ENCODE measurements at places on chromosomes 16 and 17.

DNA sequence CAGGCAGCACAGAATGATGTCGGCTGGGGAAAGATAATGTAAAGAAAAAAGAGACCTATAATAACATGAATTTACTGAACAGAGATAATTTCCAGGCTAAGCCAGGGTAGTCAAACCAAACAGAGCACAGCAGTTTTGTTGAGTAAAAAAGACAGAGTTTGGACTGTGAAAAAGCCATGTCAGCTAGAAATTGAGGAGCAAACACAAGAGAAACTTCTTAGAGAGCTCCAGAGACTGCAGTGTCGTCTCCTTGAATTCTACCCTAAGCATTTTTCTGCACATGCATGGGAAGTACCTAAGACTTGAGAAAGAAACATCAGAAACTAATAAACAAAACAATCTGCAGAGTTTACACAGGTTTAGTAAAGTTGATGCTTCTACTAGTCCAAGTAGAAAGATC is 1098.8 kb upstream of the CDH8 start:
- DNase-seq = no peak

GRCh38 chr16:16924613-16925012 is 545.7 kb downstream of the NPIPA7 start:
- DNase-seq = no peak

GRCh38 chr17:79010304-79010646 is 711 bp upstream of the CANT1 start:
- DNase-seq = no peak

- DNase-seq = no peak
Observed at GRCh38 chr16:64184156-64184555, 937.7 kb downstream of the CDH11 start.

GRCh38 chr16:75616521-75617010 is 6.5 kb downstream of the ADAT1 start:
- DNase-seq = no peak

GRCh38 chr16:75559564-75560372 is 3.7 kb upstream of the TMEM231 start:
- no peak for DNase-seq

GRCh38 chr16:88914750-88915368 is 48.4 kb upstream of the PABPN1L start:
- DNase-seq = no peak

- DNase-seq = no peak
Observed at GRCh38 chr16:73725156-73725555, 571.5 kb upstream of the PSMD7 start.

DNA sequence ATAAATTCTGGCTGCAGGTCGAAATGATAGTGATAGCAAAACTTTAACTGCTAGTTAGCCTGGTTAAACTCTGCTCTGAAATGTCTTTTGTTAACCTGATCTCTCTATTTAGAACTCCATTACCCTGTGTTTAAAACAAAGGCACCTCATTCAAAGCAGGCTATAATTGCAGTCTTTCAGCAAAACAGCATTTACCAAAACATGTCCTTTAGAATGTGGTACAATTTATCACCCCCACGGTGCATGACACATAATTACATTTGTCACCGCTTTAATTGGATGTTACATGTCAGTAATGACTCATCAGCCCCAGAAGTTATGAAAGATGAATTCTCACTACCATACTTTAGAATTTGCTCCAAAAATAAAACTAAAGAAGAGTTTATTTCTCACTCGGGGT is 295.4 kb downstream of the TOX3 start:
- DNase-seq = no peak

DNA sequence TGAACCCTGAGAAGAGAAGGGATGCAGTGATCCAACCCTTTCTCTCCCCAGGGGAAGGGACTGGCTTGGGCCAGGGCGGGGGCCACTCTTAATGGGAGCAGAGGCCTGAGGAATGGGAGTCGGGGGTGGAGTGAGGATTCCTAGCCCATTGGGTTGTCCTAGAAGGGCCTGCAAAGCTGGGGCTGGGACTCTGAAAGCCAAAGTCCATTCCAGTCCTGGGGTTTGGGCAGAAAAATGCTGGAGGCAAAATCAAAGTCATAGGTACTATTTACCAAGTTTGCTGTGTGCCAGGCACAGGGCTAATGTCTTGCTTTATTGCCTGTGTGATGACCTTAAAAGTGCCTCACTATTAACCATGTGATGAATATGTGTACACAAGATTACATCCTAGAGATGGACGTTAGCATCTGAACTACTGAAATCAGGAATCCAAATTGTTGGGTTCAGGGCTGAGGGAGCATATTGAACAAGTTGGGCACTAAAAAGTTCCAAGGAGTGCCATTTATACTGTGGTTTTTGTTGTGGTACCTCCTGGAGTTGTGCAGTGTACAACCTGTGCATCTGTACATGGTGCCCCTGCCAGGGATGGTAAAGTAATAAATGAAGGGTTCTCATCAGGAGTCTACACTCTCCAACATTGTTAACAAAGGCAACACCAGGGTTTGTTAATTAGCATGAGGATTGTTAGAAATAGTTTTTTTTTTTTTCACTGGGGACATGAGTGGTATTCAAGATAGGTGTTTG is 84.4 kb upstream of the NKD1 start:
- DNase-seq = no peak

DNA sequence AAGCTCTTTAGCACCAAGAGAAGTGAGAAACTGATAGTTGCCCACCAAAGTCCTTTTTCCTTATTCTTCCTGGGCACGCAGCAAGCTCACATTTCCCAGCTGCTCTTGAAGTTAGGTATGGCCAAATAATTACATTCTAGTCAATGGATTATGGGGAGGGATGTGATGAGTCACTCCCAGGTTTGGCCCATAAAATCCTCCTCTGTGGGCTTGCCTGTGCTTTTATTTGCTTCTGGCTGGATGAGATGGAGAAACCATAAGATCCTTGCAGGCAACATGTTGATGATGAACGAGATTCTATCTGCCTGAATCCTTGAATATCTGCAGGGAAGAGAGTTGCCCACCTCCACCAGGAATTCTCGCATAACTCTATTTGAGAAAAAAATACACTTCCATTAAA is 568.3 kb upstream of the SALL1 start:
- no peak for DNase-seq

- DNase-seq = no peak
Observed at GRCh38 chr16:87531418-87531817, 38.6 kb upstream of the ZCCHC14 start.

GRCh38 chr17:73050797-73051196 is 41.7 kb downstream of the SLC39A11 start:
- DNase-seq = no peak

GRCh38 chr17:31535581-31535981 is 144.1 kb downstream of the RAB11FIP4 start:
- DNase-seq = no peak

DNA sequence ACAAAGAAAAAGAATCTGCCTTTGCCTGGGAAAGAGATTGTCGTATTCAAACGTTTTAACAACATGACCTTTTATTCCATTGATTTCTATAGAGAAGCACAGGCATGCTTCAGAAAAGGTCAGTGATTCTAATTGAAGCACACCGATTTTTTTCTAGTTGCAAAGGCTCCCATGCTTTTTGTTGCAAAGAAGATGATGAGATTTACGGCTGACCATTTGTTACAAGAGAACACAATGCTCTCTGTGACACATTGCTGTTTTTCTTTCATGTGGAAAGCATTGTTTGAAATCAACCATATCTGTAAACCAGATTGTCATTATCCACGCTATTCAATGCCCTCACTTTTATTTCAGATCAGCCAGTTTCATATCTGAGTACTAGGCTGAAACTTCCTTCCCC is 99.8 kb downstream of the NLK start:
- DNase-seq = no peak

DNA sequence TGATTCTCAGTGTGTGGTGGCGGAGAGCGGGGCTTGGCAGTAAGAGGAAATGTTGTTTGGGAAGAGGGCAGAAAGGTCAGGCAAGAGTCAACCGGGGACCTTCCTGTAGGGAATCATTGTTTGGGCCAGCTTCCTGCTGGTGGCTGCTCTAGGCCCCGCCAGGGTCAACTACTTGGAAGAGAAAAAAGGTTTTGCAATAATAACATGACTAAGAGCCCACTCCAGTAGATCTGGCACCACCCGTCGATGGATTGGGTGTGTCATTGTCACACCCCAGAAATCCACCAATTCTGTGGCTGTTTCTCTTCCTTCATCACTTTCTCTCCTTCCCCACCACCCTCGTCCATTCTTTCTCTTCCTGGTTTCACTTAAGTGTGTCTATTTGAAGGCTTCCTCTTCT is 4.2 kb upstream of the KRT24 start:
- DNase-seq = no peak

- no peak for DNase-seq
Observed at GRCh38 chr16:65961476-65962143, 404.9 kb upstream of the CDH5 start.

DNA sequence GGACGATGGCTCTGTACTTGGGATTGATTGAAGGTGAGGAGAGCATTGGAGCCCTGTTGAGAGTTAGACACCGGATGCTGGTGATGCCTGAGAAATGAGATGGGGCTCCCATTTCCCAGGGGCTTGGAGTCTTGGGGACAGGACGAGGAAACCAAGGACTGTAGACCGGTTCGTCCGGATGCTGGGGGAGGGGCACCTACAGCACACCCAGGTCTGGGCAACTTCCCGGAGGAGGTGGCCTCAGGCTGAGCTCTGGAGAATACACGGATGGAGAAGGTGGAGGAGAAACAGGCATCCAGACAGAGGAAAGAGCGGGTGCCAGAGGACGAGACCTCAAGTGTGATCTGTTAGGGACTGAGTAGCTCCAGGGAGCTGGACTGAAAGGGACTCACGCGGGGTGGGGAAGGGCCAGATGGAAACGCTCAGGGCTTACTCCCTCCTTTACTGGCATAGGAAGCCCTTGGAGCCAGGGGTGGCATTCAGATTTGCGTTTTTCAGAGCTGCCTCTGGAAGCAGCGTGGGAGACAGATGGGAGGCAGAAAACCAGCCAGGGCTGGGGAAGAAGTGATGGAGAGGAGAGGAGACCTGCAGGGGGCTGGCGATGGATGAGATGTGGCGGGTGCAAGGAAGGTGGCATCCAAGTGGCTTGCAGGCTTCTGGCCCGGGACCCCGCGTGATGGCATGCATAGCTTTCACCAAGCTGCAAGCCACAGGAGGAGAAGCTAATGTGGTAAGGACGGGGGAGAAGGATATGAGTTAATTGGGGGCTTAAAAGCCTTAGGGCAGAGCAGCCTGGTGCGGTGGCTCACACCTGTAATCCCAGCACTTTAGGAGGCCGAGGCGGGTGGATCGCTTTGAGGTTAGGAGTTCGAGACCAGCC is 8.3 kb downstream of the C1QTNF1 start:
- DNase-seq = no peak

GRCh38 chr16:72511171-72511570 is 339.2 kb upstream of the PMFBP1 start:
- DNase-seq = no peak

DNA sequence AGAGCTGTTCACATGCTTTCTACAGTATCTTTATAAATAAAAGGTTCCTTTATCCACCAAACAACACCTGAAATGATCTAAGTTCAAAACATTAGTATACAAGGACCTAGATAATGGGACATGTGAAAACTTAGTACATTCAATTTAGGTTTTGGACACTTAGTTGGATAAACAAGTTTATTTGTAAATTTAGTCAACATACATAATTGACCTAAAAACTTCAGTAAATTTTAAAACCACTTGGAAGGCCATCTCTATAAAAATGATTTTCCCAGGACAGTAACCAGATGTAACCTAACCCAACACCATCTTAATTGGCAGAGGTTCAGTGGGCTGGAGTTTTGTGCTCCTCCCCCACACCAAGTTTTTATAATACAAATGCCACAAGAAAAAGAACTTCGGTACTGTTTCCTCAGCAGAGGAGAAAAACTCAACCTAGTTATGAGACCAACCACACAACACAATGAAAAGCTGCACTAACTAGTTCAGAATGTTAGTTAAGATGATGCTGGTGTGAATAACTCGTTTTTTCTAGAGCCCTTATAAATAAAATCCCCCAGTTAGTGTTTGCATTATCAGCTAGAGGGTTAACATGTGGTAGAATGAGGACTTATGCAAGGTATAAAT is 7.2 kb upstream of the UNK start:
- DNase-seq = no peak

GRCh38 chr17:39529455-39529854 is 68.2 kb downstream of the CDK12 start:
- DNase-seq = no peak

DNA sequence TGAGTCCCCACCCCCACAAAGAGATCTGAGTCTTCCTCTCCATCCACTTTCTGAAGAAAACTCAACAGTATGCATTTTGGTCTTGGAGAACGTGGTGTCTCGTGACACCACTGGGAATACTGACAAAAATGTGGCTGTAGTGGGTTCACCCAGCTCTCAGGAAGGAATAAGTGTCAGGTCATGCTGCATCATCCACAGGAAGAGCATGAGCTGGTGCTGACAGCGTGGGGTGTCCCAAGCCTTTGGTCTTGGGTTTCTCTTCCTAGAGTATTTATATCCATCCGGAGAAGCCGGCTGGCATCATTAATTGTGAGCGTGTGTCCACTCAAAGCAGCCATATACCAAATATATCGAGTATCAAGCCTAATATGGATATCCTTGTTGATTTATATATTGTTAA is 55.9 kb downstream of the C17orf67 start:
- no peak for DNase-seq

DNA sequence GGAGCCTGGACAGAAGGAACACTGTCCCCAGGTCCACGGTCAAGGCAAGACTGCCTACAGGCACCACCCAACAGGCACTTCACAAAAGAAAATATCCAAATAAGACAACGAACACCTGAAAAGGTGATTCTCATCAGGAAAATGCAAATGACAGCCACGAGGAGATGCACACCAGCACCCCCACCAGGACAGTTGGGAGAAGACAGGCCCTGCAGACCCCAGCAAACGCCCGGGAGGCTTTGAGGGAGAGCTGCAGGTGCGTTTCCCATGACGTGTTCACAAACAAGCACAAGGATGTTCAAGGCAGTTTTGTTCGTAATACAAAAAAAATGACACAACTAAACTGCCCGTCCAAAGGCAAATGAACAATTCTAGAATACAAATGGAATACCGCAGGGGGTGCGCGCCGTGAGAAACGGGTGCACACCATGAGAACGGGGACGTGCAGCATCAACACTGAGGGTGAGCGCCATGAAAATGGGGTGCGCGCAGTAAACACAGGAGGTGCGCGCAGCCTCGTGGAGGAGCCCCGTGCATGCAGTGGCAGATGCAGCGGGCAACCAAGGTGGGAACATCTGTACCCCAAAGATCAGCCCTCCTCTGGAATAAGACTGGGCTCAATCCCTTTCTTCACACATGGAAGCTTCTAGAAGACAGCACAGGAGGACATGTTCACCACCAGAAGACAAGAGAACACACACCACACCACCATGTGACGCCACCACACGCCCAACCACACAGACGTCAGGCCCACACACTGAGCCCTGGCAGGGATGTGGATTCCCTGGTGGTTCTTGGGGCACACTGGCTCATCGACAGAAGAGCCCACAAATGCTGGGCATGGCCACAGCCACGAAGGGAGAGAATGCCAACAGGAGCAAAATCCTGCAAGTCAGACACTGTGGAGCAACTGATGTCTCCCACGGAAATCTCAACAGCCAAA is 91.2 kb downstream of the ZNF778 start:
- no peak for DNase-seq

Data from stimulated activated CD4-positive, alpha-beta T cell treated with anti-CD3 and anti-CD28 coated beads, TNF-alpha, amount 100 ng/mL, for 24 hours (primary cell).